ENCODE measurements at places on chromosomes 2 and 18.

DNA sequence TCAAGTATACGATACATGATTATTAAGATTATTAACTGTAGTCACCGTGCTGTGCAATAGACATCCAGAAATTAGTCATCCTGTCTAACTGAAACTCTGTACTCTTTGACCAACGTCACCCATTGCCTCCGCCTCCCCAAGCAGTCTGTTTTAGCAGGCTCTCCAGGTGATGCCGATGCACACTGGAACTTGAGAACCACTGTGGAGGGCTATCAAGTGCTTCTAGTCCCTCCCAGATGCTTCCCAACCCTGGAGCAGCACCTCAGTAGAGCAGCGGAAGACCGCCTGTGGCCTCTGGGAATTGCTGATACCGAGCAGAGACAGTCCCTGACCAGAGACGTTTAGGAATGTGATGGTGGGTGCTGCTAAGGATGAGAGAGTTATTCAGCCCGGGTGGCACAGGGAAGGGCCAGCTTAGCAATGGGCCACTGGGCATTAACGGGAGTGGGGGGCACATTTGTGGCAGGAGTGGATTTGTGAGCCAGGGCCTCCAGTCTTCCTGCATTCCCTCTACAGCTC, 50.7 kb downstream of the LIPG start:
- DNase-seq, result no peak

- no peak for DNase-seq
These were observed 6.2 kb upstream of the CCDC85A start for GRCh38 chr2:56177420-56178220.

GRCh38 chr18:59458575-59458974, 99.5 kb upstream of the LMAN1 start:
- no peak for DNase-seq

- no peak for DNase-seq
These were observed 11.9 kb downstream of the FIGN start for GRCh38 chr2:163723881-163724280.

Measured in suprapubic skin (tissue), 4 donors.